ENCODE measurements at places on chromosomes 3 and 15.

- DNase-seq: no peak
Observed at GRCh38 chr15:75712668-75713337, at the start of gene CSPG4. CSPG4 (minus strand) TSS chr15:75712848; CDS start chr15:75712755, 93 bp downstream.

GRCh38 chr3:64160000-64160695 lies 65.1 kb downstream of the PRICKLE2 start:
- DNase-seq: no peak

DNA sequence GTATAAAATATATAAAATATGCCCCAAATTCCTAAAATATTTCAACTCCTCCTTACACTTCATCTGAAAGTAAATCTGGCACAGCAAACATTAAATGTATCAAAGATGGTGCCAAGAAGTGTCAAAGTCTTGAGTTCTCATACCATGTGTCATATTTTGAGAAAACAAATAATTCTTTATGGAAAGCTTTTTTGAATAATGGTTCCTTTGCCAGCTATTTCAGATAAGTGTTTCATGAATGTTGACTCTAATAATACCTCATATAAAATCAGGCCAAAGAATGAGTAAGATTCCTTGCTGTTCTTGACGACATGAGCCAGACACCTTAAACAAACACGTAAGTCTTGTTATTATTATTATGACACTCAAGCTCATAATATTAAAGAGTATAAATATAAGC lies 30.3 kb upstream of the ZNF385D start:
- DNase-seq: no peak

DNA sequence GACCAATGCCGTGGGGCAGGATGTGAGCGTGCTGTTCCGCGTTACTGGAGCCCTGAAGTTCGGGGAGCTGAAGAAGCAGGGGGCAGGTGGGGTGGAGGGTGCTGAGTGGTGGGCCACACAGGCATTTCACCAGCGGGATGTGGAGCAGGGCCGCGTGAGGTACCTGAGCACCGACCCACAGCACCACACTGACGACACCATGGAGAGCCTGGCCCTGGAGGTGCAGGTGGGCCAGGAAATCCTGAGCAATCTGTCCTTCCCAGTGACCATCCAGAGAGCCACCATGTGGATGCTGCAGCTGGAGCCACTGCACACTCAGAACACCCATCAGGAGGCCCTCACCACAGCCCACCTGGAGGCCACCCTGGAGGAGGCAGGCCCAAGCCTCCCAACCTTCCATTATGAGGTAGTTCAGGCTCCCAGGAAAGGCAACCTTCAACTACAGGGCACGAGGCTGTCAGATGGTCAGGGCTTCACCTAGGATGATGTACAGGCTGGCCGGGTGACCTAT lies 179.6 kb downstream of the TBC1D2B start:
- no peak for DNase-seq

DNA sequence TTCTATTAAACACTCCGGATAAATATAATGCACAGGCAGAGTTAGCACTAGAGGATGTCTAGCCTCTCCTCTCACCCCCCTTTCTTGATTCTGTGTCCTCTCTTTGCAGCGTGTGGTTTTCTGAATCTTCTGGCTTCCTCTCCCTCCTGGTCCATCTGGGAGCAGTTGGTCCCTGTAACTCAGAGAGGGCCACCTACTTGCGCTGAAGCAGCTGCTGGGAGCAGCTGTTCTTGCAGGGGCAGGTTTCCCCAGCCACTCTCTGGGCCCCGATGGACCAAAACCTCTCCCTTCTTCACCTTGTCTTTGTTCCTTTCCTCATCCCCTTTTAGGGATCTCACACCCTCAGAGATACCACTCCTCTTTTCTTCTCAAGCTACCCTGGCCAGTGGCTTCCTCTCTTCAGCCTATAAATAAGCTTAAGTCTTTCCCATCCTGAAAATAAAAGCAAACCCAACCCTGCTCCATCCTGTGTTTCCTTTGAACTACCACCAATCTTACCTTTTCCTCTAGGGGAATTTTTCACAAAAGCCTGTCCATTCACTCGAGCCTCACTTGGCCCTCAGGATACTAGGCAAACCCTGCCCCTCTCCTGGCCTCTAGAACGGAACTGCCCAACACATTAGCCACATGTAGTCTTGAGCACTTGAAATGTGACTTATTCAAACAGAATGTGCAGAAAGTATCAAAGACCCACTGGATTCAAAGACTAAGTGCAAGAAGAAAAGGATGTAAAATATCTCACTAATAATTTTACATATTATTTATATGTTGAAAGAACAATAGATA lies 59.7 kb downstream of the STARD5 start:
- no peak for DNase-seq

DNA sequence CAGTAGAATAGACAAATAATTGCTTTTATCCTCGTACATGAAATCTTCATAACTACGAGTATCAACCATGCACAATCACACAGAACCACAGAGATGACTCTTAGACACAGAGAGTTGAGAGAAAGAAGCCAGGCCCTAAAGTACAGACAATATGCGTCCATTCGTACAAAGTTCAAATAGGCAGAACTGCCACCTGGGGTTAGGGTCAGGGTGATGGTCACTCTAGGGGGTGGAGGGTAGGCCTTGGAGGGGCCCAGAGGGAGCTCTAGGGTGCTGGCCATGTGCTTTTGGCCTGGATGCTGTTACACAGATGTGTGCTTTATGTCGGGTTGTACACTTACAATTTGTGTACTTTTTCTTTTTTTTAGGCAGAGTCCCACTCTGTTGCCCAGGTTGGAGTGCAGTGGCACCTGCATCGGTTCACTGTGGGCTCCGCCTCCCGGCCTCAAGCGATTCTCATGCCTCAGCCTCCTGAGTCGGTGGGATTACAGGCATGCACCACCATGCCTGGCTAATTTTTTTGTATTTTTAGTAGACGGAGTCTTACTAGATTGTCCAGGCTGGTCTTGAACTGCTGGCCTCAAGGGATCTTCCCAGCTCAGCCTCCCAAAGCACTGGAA lies 65.9 kb upstream of the KLF13 start:
- DNase-seq: no peak

DNA sequence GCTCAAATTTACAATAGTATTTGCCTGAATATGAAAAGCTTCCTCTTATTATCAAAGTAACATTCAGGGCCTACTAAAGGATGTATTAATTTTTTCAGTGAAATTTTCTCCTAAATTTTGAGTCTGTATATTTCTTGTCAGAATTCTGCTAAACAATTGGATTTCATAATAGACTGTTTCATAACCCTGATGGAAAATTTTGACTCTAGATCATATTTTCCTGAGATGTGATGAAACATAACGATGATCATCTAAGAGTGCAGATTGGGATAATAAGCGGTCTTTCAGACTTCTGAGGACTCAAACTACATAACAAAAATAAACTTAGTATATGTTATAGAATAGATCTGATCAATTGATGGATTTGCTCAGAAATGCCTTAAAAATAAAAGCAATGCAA lies 574.5 kb upstream of the TBL1XR1 start:
- no peak for DNase-seq

DNA sequence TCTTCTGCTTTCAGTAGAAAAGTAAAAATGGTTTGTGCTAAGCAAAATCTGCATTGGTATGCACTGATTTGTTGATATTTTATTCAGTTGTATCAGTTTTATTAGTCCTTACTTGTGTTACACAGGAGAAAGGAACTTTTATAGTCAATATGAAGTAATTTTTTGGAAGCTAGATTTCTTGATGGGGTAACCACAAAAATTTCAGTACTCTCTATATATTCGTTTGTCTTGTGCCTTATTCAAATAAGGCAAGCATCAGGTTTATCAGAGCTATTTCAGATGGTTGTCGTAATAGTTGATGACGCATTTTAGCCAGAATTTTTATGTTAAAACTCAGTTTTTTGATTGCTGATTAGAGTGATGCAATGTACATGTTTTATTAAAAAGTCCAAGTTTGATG lies 50.7 kb upstream of the NIPA1 start:
- no peak for DNase-seq

DNA sequence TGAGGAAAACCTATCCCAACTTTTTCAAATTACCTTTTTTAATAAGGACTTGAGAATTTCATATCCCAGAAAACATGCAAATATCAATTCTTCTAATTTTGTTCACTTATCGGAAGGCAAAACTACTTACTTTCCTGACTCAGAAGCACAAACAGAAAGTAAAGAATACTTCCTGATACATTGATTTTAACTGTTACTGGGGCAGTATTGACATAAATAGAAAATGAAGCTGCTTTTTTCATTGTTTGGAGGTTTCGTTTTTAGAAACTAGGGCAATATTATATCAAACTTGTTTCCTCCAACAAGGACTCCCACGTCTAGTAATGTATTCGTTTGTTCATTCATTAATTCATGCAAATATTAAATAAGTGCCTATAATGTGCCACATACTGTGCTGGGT lies 19.1 kb downstream of the PAQR9 start:
- DNase-seq: no peak

DNA sequence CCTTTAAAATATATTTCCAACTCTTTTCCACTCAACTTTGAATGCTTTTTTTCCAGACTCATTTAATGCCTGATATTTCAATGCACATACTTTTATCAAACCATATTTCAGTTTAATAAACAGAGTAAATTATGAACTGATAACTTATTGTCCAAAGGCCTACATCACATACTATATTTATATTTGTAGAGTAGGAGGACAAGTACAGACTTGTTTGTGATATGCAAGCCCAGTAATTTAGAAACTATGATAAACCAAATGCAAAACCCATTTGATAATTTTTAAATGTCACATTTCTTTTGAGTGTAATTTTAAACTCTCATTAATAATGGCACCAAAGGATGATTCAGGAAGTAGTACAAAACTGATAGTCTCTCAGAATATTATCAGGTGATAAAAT lies 3.3 kb downstream of the RFX7 start:
- DNase-seq: no peak

GRCh38 chr3:98501863-98502576 lies 4.5 kb downstream of the OR5K2 start:
- no peak for DNase-seq

GRCh38 chr15:28983432-28984311 lies 97.9 kb downstream of the APBA2 start:
- DNase-seq: no peak

GRCh38 chr15:80679167-80679803 lies 15.8 kb upstream of the ABHD17C start:
- DNase-seq: no peak

- DNase-seq: no peak
Observed at GRCh38 chr3:9955611-9956352, 3.6 kb upstream of the PRRT3 start.

DNA sequence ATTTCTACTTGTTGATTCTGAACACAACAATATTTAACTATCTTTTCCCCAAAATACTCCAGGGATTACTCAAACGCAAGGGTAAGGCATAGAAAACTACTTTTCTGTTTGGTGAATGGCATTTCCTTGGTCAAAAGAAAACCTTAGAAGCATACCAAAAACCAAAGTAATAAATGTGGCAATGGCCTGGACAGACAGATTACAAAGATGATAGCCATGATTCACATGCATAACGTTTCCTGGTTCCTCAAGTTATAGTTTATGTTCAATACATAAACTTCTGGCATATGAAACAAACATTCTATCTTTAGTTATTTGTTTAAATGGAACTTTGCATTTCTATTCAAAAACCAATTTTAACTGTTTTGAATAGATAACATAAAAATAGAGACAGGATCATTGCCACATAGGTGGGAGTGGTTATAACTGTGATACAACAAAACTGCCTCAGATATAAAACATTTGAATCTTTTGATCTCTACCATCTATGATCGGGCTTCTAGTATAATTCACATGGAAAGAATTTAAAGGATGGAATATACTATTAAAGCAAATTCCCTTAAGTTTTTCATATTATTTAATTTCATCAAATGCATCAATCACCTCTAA lies 32.1 kb downstream of the FOXP1 start:
- no peak for DNase-seq

GRCh38 chr15:90295270-90295648 lies 29.8 kb downstream of the NGRN start:
- no peak for DNase-seq

GRCh38 chr15:78599189-78599588 lies 21.6 kb downstream of the CHRNA3 start:
- DNase-seq: no peak

DNA sequence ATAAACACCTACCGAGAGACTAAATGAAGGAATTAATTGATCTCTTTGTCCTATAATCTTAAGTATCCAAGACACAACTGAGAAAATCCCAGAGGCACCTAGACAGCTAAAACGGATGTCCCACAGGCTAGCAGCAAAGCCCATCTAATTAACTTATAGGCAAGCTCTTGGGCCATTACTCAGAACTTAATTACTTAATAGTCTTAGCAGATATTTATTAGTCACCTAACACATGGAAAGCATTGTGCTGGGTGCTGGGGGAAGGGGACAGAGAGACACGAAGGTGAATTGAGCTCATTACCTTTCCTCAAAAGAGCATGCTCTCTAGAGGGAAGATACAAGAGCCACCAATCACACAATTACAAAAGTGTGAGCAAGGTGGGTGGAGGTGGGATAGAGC lies 189.8 kb upstream of the PROK2 start:
- no peak for DNase-seq

- DNase-seq: no peak
Observed at GRCh38 chr15:95857124-95857757, 473.3 kb upstream of the NR2F2 start.

DNA sequence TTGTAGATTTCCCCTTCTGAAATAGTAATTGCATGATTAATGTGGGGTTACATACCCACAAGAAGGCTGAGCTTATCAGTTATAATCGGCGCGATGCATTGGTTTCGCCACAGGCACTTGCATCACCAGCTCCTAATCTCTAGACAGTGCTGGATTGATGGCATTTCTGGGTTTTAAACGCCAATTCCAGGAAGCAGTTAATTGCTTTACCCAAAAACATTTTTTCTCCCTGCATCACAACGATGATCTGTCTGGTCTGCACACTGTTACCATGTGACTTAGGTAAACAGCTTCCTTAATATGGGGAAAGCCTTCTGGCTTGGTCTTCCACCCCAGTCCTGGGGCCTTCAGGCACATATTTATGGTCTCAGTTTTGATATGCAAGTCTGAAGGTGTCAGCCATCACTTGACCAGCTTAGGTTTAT lies 70.0 kb upstream of the HEG1 start:
- DNase-seq: no peak

DNA sequence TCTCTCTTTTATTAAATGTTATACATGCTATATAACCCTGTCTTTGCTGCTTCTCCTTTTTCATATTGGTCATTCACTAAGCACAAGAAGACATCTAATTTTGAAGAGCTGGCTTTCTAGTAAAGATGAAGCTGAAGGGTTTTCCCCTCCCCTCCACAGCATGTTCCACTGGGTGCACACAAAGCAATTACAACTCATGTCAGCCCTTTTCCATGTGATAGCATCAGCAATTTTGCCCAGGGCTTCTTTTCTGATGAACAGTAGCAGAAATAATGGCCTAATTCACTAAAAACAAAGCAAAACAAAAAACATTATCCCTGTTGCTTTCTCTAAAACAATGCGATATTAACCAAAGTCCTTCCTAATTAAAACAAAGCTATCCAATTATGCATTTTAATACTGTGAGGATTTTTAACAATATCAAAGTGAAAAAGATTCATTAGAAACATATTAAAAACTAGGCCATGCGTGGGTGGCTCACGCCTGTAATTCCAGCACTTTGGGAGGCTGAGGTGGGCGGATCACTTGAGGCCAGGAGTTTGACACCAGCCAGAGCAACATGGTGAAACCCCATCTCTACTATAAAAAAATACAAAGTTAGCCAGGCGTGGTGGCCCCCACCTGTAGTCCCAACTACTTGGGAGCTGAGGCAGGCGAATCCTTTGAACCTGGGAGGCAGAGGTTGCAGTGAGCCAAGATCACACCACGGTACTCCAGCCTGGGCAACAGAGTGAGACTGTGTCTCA lies 12.2 kb upstream of the PIK3R4 start:
- no peak for DNase-seq

All from stimulated activated CD4-positive, alpha-beta T cell treated with anti-CD3 and anti-CD28 coated beads, Interleukin-1b, Interleukin-23, amount 100 ng/mL, for 4 hours (primary cell).